Activated CD4-positive, alpha-beta T cell treated with anti-CD3 and anti-CD28 coated beads for 4 hours (primary cell): ENCODE measurements at places on chromosomes 2 and 18.

DNA sequence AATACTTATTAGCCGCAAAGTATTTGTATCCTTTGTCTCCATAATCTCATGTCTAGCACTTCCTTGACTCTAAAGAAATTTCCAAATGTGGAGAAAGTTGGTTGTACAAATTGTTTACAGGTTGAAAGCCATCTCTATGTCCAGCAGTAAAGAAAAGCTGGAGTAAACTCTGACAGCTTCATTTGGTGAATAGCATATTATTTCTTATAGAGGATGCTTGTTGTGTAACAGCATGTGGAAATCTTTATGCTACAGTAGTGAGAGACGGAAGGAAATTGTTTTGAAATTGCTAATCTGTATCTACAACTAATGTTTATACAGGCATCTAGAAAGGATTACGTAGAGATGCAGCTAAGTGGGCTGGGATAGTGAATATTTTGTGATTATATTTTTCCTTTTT is 78.5 kb downstream of the UGGT1 start:
- DNase-seq = no peak

- DNase-seq = no peak
These were observed 22.1 kb downstream of the ABHD3 start for GRCh38 chr18:21682371-21683051.

GRCh38 chr18:70250781-70251180 is 38.1 kb upstream of the SOCS6 start:
- DNase-seq = no peak

DNA sequence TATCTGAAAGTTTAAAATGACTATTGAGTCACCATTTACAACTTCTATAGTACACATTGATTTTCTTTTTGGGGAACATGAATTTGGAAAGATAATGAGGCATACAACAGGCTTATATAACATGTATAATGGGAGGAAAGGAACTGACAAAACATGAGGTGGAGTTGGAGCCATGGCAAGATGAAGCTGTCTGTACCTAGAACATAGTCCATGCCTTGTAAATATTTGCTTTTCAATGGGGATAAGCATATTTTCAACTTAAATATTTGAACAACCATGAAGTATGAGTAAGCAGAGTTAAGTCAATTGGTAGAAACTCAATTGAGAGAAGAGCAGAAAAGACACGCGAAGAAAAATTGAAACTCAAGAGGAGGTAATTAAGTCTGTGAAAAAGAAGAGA is 37.1 kb upstream of the GALNT13 start:
- DNase-seq = no peak

DNA sequence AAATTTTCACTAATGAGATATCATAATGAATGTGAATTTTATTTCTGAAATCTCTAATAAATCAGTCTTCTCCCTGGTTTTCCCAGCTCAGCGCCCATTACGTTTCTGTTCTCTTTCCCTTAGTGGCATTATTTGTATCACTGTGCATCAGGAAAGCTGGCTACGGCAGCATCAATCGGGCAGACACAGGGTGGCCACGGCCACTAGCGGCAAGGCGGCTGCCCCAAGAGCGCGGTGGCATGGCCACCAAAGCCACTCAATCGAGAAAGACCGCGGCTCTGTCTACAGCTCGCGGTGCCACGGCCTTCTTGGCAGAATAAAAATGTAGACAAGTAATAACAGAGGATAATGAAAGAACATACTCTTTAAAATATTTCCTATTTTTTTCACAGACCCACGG is 168.0 kb downstream of the RPIA start:
- no peak for DNase-seq

- DNase-seq = no peak
These were observed 109.1 kb upstream of the CRIM1 start for GRCh38 chr2:36246320-36246990.

DNA sequence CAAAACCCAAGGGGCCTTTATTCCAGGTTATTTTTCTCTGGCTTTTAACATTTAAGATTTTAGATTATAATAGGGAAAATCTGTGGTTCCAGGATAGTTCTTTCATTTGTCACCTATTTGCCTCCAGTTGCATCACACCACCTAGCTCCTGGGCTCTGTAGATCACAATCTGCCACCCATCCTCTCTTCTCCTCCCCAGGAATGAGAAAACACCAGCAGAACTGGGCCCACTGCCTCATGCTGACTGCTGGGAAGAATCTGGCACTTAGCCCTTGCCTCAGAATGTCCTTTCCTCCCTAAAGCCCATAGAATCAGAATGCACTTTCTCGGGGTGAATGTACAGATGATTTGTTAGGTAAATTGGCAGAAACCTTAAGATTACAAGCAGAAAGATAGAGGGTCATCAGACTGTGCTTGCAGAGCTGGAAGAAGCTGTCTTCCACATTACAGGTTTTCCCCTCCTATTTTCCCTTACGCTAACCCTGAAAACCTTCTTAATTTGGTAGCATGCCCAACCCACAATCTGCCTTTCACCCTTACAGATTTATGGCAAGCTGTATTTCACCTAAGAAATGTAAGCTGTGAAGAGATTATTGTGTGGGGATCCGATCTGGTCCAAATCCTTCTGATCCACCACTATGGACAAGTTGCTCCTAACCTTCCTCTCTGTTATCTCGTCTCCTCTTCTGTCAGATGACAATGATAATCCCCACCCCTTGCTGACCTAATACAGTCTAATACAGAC is 72.6 kb downstream of the LRRC30 start:
- no peak for DNase-seq

DNA sequence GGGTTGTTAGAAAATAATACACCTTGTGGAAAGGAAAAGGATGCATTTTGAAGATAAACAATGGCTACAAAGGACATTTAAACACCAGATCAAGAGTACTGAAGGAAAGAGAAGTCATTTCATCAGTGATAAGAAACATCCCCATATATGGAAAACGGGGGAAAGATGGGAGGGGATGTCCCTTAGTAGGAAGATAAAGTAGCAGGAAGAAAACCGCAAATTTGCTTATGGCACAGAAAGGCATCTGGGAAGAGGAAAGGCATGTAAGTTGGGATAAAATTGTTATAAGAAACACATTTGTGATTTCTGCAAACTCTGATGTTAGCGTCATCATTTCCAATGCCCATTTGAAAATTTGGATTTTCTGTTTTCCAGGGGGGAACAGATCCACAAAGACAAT is 10.5 kb upstream of the LYPD1 start:
- no peak for DNase-seq
